CD8-positive, alpha-beta memory T cell (primary cell): ENCODE measurements at places on chromosomes 11 and 22.

- DNase-seq, result peak; percentile 43
Measured at GRCh38 chr22:17119481-17120202, 1.5 kb downstream of the TMEM121B start.

DNA sequence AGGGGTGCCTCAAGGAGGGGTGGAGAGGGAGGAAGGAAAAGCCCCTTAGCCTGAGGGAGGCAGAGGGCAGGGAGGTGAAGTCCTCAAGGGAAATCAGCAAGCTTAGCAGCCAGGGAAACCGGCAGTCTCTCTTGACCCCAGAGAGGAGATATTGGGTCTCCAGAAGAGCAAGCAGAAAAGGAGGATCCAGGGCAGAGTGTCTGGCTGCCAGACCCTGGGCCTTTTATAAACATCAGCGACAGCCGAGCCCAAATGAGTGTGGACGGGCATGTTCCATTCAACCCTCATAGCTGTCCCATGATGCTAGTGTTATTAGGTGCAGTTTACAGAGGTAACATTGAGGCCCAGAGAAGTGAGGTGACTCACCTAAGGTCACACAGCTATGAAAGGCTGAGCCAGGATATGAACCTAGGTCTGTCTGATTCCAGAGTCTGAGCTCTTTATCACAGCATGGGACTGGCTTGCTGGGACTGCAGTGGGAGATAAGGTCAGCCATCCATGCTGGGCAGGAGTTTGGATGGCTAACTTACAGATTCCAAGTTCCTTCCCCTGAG lies 9.3 kb downstream of the PRDM11 start:
- no peak for DNase-seq

GRCh38 chr11:117011541-117011898 lies 86.7 kb downstream of the SIK3 start:
- DNase-seq, result no peak

- no peak for DNase-seq
Measured at GRCh38 chr22:39703928-39704639, 133.5 kb downstream of the CACNA1I start.
